ENCODE measurements at places on chromosomes 3 and 15.

- no peak for DNase-seq
These were observed 143.9 kb downstream of the MAGI1 start for GRCh38 chr3:65894679-65895453.

- DNase-seq = no peak
These were observed 52.7 kb downstream of the RPN1 start for GRCh38 chr3:128597900-128598299.

- DNase-seq = no peak
These were observed 12.8 kb downstream of the LACTB start for GRCh38 chr15:63134245-63134985.

DNA sequence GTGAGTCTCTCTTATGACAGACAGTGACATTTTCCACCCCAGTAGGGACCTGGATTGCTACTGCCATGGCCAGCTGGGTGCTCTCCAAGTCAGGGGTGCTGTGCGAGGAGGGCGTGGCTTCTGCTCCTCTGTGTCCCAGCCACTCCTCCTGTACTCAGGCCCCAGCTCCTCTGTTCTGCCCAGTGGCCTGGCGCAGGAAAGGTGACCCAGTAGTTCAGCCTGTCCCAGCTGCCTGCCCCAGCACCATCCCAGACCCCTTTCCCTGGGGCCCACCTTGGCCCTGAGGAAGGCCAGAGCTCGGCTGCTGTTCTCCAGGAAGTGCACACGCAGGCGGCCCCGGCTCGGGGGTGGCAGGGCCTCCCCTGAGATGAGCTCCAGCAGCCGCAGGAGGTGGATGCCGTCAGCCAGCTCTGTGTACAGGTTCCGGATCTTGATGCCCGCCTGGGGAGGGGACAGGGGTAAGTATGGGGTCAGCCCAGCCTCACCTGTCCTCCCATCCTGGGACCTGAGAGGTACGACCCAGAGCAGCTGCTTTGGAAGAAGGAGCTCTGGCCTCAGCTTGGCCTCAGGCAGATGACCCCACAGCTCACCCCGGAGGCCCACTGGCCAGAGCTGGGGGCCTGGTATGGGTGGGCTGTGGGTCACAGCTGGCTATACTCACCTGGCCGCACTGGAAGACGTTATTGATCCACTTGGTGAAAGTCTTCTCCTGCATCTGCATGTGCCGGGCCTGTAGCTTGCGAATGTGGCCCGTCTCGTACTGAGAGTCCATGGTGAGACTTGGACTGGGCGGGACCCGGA lies 1.0 kb downstream of the SPTBN5 start:
- no peak for DNase-seq

DNA sequence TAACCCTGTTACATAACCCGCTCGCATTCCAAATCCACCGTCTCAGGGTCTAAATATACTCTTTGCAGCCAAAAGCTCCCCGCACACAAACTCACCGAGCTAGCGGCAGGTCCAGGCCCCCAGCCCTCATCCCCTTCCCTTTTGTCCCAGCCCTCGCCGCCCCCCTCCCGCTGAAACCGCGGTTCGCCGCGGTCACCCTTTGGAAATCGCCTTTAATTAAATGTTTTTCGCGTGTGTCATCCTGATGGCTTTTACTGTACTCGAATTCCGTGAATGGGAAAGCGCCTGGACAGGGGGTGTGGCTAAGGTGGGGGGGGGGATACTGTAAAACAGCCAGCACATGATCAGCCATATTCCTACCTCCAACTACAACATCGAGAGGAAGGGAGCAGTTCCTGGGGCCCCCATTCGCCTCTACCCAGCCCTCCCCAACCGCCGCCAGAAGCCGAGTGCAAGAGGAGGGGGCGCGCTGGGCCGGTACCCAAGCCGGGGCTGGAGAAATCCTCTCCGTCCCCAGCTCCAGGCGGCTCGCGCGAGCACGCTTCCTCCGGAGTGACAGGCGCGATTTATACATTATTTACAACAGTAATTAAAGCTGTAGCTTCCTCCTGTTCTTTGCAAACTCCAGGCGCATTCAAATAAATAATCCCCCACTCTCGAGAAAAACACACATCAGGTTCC lies 1.7 kb downstream of the RORA start:
- no peak for DNase-seq

DNA sequence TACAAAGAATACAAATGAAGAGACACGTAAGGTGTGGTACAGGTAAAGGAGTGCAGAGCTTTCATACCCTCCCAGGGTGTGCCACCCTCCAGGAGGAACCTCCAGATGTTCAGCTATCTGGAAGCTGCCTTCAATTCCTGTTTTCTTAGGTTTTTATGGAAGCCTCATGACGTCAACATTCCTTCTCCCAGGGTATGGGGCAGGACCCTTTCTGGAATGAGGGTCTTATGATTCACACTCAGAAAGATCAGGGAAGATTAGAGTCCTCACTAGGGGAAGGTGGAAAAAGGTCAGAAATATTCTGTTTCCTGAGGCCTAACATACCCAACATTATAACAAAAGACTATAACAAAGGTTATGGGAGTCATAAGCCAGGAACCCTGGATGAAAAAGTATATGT lies 99.8 kb upstream of the PLCL2 start:
- no peak for DNase-seq

DNA sequence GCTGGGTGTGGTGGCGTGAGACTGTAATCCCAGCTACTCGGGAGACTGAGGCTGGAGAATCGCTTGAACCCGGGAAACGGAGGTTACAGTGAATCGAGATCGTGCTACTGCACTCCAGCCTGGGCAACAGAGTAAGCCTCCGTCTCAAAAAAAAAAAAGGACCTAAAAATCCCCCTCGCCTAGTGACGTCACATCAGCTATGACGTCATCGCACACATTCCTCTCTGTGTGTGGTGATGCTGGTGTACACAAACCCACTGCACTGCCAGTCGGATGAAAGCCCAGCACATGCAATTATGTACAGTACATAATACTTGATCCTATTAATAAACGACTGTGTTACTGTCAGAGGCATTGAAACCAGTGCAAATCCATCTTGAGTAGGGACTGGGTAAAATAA lies 40.2 kb upstream of the SEC61A1 start:
- no peak for DNase-seq

GRCh38 chr3:146019508-146019907 lies 141.5 kb downstream of the PLOD2 start:
- DNase-seq = no peak

DNA sequence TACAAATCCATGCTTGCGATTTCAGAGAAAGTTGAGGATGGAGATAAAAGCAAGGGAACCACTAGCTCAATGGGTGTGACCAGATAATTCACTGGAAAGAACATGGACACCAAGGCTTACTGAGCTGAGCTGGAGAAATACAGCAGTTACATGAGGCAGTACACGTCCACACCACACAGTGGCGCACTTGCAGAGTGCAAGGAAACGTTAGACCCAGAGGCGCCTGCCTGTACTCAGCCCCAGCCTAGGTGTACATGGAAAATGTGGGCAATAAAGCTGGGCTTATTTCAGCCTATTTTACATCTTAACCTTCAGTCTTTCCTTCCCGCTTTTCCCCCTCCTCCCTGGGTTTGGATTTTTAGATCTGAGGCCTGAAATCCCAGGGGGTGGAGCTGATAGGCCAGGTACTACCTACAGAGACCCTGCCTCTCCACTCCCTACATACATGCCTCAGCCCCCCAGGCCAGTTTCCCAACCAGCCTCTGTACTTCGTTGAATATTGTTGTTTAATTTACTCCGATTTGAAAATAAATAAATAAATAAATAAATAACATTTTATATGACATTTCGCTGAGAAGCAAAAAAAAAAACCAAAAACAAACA lies 60.1 kb downstream of the PCOLCE2 start:
- peak; percentile 50 for DNase-seq

All from glomerular endothelial cell (primary cell).